ENCODE measurements at places on chromosomes 7 and 10.
A peak's percentile ranks its signal among the peaks of the same experiment; 100 is the strongest.

- no peak for DNase-seq
These were observed 134.7 kb upstream of the AKR1E2 start for GRCh38 chr10:4691301-4691700.

GRCh38 chr7:122972056-122972455 is 23.4 kb downstream of the TAS2R16 start:
- no peak for DNase-seq

DNA sequence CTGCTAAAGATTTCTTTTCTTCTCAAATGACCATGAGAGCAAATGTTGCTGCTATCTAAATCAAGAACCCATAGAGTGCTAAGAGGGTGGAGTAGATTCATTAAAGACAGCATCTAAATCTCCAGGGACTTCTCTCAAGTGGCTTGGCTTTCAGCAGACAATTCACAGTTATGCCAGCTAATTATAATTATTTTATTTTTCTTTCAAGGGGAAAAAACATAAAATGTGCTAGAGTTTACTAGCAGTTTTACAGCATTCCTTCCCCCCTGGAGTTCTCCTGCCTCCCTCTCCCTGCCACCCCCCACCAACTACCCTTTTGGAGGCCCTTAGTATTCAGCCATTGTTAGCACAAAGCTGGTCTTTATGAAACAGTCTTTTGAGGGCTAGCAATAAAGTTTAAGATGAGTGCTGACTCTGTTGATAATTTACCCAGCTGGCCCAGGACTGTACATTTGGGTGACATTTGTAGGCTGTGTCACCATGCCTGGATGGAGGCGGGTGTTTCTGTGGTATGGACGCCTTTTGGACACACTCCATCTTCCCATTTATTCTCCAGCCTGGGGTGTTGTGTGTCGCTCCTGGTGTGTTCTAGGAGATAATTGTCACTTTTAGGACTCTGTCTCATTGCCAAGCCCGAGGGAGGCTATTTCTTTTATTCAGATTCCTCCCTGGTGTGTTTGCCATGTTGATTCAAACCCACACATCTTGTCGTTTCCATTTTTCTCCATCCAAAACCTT is 160.2 kb downstream of the CREB5 start:
- no peak for DNase-seq

- DNase-seq = no peak
These were observed 29.7 kb upstream of the TAS2R16 start for GRCh38 chr7:123024989-123025758.

DNA sequence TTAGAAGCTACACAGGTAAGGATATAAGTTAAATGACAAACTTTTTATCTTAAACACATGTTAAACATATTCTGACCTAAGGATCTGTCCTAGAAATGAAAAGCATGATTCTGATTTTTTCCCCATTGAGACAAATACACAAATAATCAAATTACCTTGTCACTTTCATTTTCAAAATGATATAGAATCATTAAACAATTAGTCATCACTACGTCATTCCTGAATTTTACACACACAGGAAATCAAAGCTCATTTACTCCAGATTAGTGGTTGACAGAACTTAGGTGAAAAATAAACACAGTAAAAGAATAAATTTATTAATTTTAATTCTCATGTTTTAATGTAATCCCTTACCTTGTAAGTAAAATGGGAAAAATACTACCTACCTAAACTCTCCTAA is 89.0 kb downstream of the AASS start:
- no peak for DNase-seq

DNA sequence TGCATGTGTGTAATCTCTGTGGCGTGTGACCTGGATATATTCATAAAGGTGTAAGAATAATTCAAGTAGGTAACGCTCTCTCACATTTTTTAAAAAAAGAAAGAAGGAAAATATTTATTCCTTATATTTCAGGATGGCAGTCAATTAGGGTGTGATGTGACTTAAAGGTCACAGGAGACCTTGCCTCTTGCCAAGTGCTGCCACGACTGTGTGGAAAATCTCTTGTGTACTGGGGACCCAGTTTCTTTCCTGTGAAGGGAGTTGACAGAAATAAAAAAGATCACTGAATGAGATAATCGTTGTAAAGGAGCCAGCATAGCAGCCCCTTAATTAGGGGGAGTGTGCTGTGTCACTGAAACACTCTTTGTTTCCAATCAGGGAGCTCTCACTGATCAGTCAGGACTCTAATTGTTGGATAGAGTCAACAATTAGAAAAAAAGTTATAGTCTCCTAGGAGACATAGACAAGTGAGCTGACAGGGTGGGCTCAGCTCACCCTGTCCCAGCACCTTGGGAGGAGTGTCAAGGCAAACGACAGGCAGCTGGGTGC is 31.1 kb downstream of the PTPRE start:
- DNase-seq = no peak

DNA sequence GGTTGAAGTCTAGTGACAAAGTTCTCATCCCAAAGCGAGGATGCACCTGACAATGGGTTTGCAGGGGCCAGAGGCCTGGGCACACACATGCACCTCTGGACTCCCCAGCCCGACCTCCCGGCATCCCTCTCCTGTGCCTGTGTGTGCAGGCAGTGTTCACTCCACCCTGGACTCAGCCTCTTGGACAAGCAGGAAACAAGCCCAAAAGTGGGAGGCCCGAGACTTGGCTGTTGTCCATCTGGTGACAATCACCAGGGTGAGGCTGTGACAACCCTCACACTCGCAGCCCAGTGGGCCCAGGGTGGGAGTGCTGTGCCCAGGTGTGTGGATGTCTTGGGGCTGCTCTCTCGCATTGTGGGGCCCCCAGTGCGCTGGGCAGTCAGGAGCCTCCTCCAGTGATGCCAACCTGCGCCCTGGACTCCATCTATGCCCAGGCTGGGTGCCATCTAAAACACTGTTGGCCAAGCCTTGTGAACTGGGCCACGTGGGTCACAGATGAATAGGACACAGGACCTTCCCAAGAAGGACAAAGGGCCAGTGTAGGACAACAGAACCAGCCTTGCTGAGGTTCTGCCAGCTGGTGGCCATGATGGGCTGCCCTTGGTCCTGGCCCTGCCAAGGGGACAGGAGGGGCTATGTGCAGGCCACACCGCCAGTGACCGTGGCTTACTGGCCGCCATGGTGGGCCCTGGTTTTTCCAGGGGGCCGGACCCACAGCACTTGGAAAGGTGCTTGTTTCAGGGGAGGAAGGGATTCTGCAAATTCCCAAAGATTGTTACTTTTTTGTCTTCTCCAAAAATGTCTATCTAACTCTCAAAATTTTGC is 144.3 kb downstream of the TCERG1L start:
- DNase-seq = no peak

DNA sequence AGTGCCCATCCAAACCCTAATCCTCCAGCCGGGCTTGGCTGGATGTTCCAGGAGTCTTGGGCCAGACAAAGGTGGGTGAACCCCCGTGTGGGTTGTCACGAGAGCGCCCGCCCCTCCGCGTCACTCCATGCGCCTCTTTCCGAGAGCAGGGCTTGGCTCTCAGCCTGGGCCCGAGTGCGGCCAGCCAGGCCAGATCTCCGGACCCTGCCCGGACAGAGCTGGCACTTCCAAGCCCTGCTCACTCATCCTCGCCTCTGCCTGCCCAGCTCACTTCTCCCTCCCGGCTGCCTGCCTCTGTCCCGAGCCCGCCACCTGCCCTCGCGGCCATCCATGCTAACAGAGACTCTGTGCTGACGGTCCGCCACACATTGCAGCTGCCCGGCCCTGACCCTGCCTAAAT is 34.6 kb downstream of the AGAP3 start:
- no peak for DNase-seq

- DNase-seq = no peak
These were observed 621.4 kb downstream of the POM121L12 start for GRCh38 chr7:53656881-53657280.

DNA sequence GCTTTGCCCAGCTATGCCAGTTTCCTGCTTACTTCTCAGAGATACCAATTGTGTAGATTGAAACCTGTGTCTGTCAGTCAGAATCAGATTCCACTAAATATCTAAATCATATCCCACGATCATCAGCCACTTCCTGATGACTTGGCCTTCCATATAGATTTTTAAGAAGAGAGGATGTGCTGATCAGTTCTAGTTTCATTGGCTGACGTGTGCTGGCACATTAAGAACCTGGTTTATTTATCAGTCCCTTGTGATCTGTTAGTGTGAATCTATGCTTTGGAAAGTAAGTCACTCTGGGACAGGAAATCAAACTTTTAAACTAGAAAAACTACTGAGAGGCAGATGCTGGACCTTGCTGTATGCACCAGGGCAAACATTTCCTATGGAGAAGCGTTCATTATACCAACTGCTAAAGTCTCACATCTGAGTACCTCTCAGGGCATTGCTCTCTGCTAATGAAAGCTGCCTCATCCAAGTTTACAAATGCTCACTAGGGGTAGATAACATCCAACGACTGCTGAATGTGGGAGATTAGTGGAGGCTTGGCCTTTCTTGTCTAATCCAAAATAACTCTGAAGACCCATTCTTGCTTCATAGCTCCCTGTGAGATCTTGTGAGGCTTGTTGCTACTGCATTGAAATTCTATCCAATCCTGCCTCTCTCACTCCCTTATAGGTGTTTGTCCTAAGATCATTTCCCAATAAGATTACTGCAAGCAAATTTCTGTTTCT is 109.1 kb downstream of the ARL4A start:
- no peak for DNase-seq

- DNase-seq = no peak
These were observed 147.5 kb downstream of the SEMA3D start for GRCh38 chr7:85039196-85039923.

DNA sequence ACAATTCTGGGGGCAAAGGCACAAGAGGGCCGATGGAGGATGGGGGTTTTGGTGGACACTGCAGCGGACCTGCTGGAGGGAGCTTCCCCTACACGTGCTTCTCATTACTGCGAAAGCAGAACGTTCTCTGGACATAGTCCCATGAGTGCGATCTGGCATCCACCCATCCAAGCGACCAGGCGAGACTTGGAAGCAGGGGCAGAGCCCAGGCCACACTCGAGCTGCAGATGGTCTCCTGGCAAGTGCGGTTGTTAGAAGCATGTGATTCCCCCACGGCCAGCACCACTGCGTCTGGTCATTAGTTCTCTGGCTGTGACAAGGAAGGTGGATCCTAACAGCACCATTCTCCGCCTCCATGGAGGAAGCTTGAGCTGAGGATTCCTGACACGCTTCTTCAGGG is 118.4 kb upstream of the TCERG1L start:
- DNase-seq = no peak

- no peak for DNase-seq
These were observed 54.3 kb upstream of the NFKB2 start for GRCh38 chr10:102341038-102341688.

DNA sequence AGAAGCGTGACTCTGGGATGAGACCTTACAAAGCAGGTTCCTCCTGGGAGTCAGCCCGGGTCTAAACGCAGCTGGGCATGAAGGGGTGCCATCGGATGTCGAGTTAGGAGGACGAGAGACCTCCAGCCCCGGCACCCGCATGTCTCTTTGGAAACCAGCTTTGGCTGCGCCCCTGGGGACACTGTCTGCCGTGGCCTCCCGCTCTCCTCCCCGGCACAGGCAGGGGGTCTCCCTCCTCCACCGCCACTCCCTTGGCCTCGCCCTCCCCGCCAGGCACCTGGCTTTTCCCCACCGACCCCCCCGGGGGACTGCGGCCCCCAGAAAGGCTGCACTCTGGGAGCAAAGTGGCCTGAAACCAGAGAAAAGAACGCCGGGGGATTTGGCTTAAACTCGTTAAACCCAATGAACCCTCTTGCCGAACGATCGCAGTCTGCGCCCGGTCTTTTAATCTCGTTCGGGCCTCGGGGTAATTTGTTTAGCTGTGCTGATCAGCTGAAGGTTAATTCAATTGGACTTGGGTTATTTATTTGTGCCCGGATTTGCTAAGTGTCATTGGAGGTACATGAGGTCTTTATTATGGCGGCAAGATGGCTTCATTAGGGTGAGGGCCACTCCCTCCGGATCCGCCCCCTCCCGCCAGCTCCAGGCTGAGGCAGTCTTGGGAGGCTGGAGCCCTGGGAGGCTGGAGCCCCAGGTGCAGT is 16.4 kb upstream of the PSMG3 start:
- no peak for DNase-seq

DNA sequence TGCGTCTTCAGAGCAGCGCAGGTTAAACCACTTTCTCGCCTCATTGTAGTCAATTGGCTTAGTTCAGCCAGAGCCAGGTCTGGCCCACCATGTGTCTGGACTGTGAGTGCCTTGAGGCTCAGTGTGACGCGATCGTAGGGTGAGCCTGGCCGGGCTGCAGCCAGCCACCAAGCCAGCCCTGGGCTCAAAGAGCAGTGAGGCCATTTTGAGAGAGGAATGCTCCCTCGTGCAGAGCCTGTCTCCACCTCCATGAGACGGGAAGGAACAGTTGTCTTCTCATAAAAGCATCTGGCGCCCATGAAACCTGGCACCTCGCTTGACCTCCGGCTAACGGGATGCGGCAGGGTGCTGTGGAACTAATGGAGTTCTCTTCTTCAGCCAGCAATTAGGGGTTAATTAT is 34.5 kb downstream of the LHPP start:
- no peak for DNase-seq

DNA sequence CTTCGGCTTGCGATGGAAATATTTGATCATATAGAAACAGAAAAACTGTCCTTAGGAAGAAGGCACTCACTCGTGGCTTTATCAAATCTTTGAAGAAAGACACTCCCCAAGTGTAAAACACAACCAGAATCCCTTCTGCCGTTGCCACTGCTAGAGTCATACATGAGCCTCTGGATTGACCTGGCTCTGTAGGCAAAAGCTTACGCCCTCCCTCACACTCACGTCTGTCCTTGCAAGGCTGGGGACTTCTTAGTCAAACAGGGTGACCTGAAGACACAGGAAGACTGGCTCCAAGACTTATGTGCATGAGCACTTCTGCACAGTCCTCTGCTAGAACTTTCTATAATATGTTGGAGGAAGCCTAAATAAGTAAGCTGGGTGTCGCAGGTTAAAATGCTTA is 135.4 kb upstream of the MDFIC start:
- DNase-seq = peak; percentile 37

DNA sequence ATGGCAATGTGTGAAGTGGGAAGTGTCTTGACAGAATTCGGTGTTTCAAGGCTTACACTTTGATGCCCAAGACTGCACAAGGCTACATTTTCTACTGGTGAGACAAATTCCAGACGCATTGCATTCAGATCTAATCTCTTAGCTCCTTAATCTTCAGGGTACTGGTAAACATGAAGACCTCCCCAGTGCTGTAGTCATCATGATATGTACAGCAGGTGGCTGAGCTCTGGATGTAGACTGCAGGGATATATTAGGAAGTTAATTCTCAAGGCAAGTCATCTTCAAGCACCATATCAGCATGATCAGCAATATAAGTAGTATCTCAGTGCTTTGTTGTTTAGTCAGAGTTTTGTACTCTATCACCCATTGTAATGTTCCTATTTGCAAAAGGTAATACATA is 61.8 kb downstream of the IKZF1 start:
- DNase-seq = no peak
